Endothelial cell of umbilical vein (primary cell): ENCODE measurements at places on chromosomes 12 and 14. TPM values are rescaled to one million over a fixed set of nuclear protein-coding genes. Genes with fewer than 3 reads are reported as not detected.
A peak's percentile ranks its signal among the peaks of the same experiment; 100 is the strongest.

GRCh38 chr12:132159555-132160003 lies 15.3 kb downstream of the NOC4L start:
- DNase-seq, result no peak

KRT71 gene
- total RNA-seq, result not detected in 2 replicates

TSPAN31 gene
- total RNA-seq, result 14.6 and 15.0 TPM in 2 replicates

DNA sequence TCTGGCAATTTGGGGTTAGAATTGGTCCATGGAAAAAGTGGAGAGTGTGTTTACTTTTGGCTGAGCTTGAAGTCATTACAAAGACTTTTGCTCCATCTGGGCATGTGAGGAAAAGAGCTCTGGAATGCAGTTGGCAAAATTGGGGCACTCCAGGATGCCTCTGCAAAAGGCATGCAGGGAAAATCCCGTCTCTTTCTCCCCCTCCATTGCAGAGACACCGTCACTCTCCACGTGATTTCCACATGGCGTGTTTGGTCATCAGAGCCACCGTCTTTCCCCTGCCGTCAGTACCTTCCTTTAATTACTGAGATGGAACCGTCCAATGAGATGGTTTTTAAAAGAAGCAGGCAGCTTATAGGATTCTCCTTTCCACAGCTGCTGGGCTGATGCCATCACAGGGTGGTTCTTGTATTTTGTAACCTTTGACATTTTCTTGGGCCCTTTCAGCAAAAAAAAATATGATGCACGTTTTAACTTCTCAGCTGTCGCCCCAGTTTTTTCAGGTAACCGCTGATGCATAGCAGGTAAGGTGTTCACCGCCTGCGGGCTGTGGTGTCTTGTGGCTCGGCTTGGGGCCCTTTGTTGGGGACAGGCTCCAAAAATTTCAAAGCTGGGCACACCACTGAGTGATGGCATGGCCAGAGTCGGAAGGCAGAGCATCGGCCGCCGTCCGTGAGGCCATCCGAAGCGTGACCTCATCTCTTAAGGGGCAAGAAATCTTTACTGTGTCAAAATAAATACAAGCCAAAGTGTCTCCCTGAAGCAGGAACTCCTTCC lies 68.4 kb downstream of the CACNA1C start:
- no peak for DNase-seq

ANO2 gene
- total RNA-seq, result 51.6 and 65.0 TPM in 2 replicates

LIMA1 gene
- total RNA-seq, result 81.3 and 87.3 TPM in 2 replicates

DNA sequence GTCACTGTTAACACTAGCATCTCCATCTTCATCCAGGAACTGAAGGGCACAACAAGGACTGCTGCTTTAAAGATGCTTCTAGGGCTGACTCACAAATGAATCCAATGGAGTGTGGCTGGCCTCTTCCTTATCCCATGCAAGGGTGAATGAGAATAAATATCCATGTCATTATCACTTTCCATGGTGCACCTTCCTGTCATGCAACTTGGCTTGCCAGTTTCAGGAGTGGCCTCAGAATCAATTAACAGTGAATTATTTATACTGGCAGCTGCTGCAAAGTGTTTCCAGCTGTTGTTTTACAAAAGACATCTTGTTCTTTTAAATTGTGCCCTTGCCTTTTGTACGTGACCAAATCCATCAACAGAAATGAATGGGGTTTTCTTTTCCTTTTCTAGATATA lies 499.3 kb upstream of the TMEM132C start:
- DNase-seq, result no peak

KCNMB4 gene
- total RNA-seq, result 0.97 and 2.1 TPM in 2 replicates

DNA sequence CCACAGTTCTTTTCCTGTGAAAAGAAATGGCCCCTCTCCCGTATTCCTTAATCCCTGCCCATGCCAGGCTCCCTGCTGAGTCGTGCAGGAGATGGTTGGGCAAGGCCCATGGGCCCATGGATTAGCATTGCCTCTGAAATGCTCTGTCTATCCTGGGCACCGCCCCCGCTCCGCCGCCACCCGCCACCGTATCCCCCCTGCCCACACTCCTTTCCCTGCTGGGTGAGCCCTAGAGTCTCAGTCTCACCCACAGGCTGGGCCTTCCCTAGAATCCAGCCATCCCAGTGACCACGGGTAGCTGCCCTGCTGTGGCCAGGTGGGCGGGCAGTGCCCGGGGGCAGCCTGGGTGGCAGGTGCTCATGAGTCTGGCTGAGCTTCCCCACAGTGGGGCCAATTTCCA lies 50.6 kb downstream of the TSPAN11 start:
- no peak for DNase-seq

GRCh38 chr14:51331486-51332367 lies 91.7 kb downstream of the TMX1 start:
- no peak for DNase-seq

BDKRB1 gene
- not detected in 2 replicates for total RNA-seq

- DNase-seq, result no peak
Measured at GRCh38 chr12:115464111-115464581, 780.2 kb upstream of the TBX3 start.

DNA sequence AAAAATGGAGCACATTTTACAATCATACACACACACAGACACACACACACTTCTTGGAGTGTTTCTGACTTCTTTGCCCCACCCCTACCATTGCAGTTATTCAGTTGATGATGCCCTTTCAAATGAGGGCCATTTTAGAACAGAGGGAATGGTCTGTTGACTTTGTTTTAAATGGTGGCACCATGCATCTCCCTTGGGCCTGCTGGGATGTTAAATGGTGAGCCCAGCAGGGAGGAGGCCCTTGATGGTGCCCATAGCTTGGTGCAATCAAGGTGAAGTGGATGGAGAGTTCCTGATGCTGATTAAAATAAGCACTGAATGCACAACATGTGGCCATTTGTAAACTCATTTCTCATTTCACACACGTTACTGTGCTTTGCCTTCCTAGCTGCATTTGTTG lies 13.3 kb downstream of the C12orf75 start:
- no peak for DNase-seq

AQP2 gene
- total RNA-seq, result not detected in 2 replicates

KRT85 gene
- not detected in 2 replicates for total RNA-seq

GRCh38 chr12:54294152-54294952 lies 6.5 kb downstream of the NFE2 start:
- DNase-seq, result peak; percentile 53

DNA sequence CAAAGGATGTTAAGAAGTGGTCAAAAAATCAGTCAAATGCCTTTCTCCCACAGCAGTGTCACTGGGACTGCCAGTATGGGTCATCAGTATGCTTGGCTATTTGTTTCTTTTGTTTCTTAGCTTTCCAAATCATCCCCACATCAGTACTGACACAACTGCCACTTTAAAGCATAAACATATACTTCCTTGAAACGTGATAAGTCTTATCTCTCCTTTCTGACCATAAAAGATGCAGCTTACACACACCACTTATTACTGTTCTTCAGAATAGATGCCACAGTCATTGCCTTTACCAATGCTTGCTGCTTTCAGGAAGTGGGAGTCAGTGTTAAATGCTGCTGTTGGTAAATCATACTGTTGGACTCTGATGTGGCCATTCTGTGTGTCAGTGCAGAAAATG lies 18.6 kb upstream of the GARIN2 start:
- no peak for DNase-seq

TAS2R8 gene
- not detected in 2 replicates for total RNA-seq

- peak; percentile 90 for DNase-seq
Measured at GRCh38 chr12:76226397-76226796, 121.8 kb downstream of the BBS10 start.
